Brain microvascular endothelial cell (primary cell): ENCODE measurements at places on chromosomes 7 and 10.

DNA sequence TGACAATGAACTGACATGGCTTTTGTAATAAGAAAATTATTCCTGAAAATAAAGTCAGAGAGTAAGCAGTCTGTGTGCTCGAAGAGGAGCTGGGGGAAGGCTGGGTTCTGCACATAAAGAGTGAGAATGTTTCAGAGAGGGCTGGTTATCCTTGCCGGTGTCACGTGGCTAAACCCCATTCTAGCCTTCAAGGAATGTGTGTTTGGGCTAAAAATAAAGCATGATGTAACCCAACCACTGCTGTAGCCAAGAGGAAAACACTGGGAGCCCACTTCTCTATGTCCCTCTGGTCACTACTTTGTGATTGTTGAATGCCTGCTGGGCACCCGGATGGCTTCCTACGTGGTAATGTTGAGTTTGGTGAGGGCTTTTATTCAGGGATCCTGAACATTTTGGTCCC is 23.5 kb downstream of the WDFY4 start:
- DNase-seq: peak; percentile 50

GRCh38 chr10:323651-324293 is 188.5 kb downstream of the ZMYND11 start:
- DNase-seq: peak; percentile 97

GRCh38 chr10:14529351-14529750 is 198.6 kb upstream of the FRMD4A start:
- DNase-seq: no peak

DNA sequence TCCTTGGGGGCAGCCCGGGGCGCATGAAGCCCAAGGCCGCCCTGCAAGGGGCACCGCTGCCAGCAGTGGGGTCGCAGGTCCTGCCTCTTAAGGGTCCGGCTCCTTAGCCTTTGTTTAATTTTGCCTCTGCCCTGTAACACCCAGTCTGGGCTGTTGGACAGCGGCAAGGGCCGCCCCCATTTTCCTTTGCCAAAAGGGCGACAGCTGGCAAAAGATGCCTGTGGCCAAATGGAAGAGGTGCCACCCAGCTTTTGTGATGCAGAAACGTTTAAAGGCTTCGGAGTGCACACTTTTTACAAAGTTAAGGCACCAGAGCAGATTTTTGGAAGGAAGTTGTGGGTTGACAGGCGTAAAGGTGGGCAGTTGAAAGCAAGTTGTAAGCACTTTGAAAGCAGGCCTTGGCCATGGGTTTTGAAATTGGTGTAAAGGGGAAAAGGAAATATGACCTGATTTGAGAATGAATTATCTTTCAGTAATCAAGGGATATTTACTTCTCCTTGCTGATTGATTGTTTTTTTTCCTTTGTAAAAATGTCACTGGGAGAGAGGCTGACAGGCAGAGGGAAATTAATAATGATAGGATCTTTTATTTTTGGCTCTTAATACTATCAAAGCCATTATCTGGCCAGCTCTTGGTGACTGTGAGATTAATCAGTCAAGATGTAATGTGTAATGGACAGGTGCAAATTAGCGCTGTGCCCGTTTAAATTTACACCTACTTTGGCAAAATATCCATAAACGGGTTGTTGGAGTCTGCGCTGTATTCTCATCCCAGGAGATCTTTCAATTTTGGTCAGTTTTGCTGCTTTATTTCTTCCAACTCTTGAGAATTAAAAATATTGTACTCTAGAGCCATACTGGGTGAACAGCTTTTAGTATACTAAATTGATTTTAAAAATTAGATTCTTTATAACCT is 1.2 kb downstream of the CASD1 start:
- DNase-seq: peak; percentile 1

DNA sequence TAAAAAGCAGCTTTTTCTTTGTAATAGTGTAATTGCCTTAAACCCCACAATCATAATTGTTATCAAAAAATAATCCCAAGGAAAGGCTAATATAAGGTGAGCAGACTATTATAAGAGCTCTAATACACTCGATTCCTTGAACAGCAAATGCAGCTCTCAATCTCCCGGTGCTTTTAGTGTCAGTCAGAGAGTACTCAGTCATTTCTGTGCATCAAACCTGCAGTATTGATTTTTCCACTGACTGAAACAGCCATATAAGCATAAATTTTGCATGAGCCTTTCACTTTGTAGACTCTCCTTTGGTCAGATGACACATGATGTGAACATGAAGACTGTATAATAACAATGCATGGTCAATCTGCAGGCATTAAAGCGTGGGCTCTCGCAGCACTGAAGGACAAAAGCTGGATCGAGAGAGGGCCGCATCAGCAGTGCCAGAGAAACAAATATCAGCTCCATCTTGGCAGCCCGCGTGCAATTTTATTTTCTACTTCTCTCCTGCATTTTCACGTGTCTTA is 272.0 kb downstream of the POU6F2 start:
- no peak for DNase-seq

GRCh38 chr7:48091506-48092433 is 2.7 kb downstream of the UPP1 start:
- DNase-seq: no peak

- DNase-seq: no peak
Observed at GRCh38 chr10:17406036-17406834, 48.2 kb downstream of the ST8SIA6 start.

DNA sequence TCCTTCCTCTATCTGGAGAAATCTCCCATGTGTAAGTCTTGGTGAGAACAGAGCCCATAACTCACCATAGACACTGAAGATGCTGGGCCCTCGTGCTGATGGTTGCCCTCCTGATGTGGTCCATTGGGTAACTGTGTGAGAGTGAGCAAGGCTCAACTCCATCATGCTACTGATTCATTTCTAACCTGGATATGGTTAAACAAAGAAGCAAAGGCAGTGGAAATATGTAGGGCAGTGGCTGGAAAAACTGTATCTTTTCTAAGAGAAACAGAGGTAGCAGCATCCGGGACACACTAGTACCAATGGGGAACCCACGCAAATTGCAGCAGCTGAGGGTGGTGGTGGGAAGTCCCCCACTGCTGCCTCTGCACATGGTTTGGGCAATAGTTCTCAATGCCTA is 221.7 kb downstream of the KLF6 start:
- no peak for DNase-seq

GRCh38 chr10:126637501-126637900 is 33.0 kb downstream of the C10orf90 start:
- DNase-seq: no peak

DNA sequence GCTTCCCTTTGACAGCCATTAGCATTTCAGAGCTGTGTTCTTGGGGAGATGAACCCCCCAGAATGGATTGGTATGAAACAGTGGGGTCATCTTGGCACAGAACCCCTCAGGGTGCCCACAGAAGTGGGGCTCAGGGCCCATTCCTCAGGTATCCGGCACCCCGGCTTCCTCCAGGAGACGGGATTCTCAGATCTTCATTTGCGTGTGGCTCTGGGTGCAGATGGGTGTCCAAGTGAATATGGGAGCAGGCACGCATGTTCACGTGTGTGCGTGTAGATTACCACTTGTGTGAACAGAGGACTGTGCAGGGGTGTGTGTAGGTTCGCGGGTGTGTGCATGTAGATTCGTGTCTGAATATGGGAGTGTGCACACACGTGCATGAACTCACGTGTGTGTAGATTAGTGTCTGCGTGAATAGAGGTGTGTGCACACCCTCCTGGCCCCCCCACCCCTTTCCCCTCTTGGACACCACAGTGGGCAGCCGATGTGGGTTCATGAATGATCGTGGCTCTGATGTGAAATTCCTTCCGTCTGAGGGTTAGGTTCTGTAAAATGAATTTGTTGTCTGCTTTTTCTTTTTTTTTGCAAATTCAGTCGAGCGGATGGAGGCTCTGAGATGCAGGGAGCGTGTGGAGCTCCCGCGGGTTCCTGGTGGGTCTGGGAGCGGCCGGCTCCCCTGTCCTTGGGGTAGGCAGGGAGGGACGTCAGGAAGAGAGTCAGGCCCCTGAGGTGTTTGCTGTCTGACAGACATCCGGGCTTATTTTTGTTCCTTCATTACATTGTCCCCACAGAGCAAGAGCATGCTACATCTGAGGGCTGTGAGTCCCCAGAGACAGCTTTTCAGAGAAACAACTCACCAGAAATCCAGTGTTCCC is 7.4 kb downstream of the ELFN1 start:
- no peak for DNase-seq

- DNase-seq: no peak
Observed at GRCh38 chr7:149783386-149784250, 10.2 kb upstream of the ZNF467 start.

- no peak for DNase-seq
Observed at GRCh38 chr7:22633954-22634474, 93.0 kb upstream of the IL6 start.
